Mesenteric fat pad (tissue), 1 donor: ENCODE measurements at places on chromosomes 16 and 17.

- DNase-seq: no peak
Observed at GRCh38 chr16:27665881-27666280, 115.9 kb downstream of the KATNIP start.

- no peak for DNase-seq
Observed at GRCh38 chr17:32596628-32597027, 109.8 kb downstream of the CDK5R1 start.

- DNase-seq: no peak
Observed at GRCh38 chr17:71488851-71489250, 632.0 kb upstream of the SOX9 start.

DNA sequence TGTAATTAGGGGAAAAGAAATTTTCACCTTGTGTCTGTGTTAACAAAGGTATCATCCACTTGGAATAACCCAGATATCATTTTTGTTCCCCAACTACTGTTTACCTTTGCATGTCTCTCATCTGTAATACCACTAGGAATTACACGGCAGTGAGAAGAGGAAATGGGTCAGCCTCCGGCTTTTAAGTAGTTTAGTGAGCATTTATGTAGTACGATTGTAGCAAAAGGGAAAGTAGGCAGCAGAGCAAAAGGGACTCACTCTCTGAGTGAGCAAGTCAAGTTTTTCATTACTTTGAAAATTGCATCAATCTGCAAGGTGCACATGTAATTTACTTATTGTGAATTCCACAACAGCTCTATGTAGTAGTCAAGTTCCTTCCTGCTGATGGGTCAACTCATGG, 11.2 kb downstream of the PHF12 start:
- DNase-seq: no peak

DNA sequence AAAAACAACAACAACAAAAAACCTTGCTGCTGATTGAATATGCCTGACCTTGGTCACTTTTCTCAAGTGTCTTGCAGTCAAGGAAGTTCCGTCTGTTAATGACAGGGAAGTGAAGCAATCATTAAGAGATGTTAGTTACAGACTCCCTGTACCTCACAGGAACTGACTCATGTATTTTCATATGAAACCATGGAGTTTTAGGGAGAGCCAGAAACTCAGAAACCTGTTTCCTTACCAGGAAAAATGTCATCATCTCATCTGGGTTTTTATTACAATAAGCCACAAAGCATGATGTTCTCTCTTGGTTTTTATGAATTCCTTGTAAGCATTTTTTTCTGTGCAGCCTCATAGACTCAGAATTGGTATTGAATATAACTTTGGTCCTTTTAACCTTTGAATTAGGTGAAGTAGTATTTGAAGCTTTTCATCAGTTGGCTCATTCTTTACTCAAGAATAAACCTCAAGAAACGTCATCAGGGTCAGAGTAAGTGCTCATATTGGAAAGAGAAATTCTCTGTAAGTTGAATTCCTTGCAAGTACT, 10.3 kb downstream of the LYRM1 start:
- DNase-seq: no peak

- DNase-seq: no peak
Observed at GRCh38 chr17:77378318-77379064, 237.7 kb downstream of the SEC14L1 start.

GRCh38 chr16:24007391-24007790, 171.6 kb downstream of the PRKCB start:
- DNase-seq: no peak

GRCh38 chr17:50139950-50140885, 10.3 kb upstream of the SAMD14 start:
- peak; percentile 93 for DNase-seq

DNA sequence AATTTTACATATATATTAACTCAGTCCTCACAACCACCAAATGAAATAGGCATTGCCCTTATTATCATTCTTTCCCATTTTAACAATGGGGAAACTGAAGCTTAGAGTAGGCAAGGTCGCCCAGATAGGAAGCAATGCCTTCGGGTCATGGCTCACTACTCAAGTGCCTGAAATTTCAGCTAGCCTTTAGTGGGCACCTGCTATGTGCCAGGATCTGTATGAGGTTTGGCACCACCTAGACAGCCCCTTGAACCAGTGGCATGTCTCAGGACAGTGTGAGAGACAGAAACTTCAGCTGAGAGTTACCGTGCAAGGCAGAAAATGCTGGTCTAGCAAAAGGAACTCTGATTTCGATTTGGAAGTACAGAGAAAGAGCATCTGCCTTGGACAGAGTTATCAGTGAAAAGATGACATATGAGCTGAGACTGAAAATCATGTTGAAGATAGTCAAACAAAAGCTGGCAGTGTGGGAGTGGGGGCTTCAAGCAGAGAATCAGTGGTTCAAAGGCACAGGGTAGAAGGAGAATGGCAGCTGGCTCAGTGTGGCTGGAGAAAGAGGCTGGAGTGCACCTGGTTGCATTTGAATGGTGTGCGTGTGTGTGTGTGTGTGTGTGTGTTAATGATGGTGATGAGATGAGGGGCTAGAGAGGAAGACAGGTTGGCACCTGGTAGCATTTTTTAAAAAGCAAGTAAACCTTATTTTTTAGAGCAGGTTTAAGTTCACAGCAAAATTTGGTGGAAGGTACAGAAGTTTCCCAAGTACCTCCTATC, 29.1 kb downstream of the CDH13 start:
- DNase-seq: no peak

GRCh38 chr16:51545951-51546350, 394.9 kb upstream of the SALL1 start:
- no peak for DNase-seq

GRCh38 chr16:11621920-11622651, 35.4 kb upstream of the LITAF start:
- no peak for DNase-seq

GRCh38 chr16:23556881-23557778, at the start of the genes EARS2 and UBFD1:
EARS2 (minus strand) TSS chr16:23557350; CDS start chr16:23557343, 7 bp downstream.
UBFD1 (plus strand) TSS chr16:23557727; CDS start chr16:23557743, 16 bp downstream.
- DNase-seq: peak; percentile 99
